Regular cardiac myocyte (primary cell): ENCODE measurements at places on chromosomes 2 and 18. TPM values are rescaled to one million over a fixed set of nuclear protein-coding genes. Genes with fewer than 3 reads are reported as not detected.

RAMP1 gene
- 0.77 and 3.1 TPM in 2 replicates for total RNA-seq

PLEKHM3 gene
- 11.5 and 31.6 TPM in 2 replicates for total RNA-seq

ADRA2B gene
- 2.0 TPM in 1 of 2 replicates, not detected in the other for total RNA-seq

ZNF396 gene
- 1.3 and 2.0 TPM in 2 replicates for total RNA-seq

IMPACT gene
- 28.2 and 36.4 TPM in 2 replicates for total RNA-seq

STARD6 gene
- 0.28 TPM in 1 of 2 replicates, not detected in the other for total RNA-seq

CFC1 gene
- not detected in 2 replicates for total RNA-seq

EGR4 gene
- total RNA-seq, result not detected in 2 replicates

COL4A4 gene
- total RNA-seq, result 4.4 and 24.0 TPM in 2 replicates

IL1F10 gene
- total RNA-seq, result not detected in 2 replicates

VIT gene
- total RNA-seq, result 0.19 and 0.85 TPM in 2 replicates

ZSWIM2 gene
- total RNA-seq, result under 0.01 TPM in 2 replicates

EIF5B gene
- total RNA-seq, result 22.4 and 25.7 TPM in 2 replicates

ANKRD53 gene
- 0.28 and 0.38 TPM in 2 replicates for total RNA-seq

C2orf15 gene
- 0.19 and 0.28 TPM in 2 replicates for total RNA-seq

NEU4 gene
- 0.19 and 0.28 TPM in 2 replicates for total RNA-seq

REG3A gene
- total RNA-seq, result not detected in 2 replicates

VWC2L gene
- total RNA-seq, result not detected in 2 replicates

FAM168B gene
- total RNA-seq, result 99.5 and 119 TPM in 2 replicates

TMEFF2 gene
- under 0.01 TPM in 2 replicates for total RNA-seq

TRIM43 gene
- total RNA-seq, result not detected in 2 replicates

SLC9A4 gene
- not detected in 2 replicates for total RNA-seq

C2orf81 gene
- 0.58 and 1.1 TPM in 2 replicates for total RNA-seq

EFEMP1 gene
- 616 and 2,583 TPM in 2 replicates for total RNA-seq

MRO gene
- under 0.01 TPM in 2 replicates for total RNA-seq

MRPL53 gene
- total RNA-seq, result 37.5 and 47.0 TPM in 2 replicates

EPHA4 gene
- total RNA-seq, result 1.7 and 5.6 TPM in 2 replicates
